ENCODE measurements at places on chromosomes 3 and 15. TPM values are rescaled to one million over a fixed set of nuclear protein-coding genes. Genes with fewer than 3 reads are reported as not detected.

- no peak overlapping the region for H3K4me3 ChIP-seq
- no peaks in the 10 kb centered on the region for H3K36me3 ChIP-seq
- no peak overlapping the region for H3K27ac ChIP-seq
- H3K4me1 ChIP-seq, result peaks cover 6% of the 10 kb centered on the region
- H3K27me3 ChIP-seq, result no peaks in the 10 kb centered on the region
- no peak for DNase-seq
Observed at GRCh38 chr3:106208251-106208650, 339.4 kb upstream of the CBLB start.

DNA sequence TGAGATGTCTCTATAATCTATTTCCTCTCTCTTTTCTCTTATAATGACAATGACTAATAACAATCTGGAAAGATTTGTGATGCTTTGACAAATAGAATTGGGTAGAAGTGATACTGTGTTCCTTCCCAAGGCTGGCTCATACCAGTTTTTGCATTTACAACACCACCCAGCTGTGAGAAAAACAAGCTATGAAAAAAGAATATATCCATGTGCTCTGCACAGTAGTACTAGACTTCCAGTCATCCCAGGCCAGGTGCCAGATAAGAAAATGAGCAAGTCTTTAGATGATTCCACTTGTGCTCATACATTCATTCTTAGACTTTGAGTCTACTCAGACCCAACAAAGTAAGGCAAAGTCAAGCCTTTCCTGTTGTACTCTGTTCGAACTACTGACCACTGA, 350.2 kb upstream of the POU1F1 start:
- no peaks in the 10 kb centered on the region for H3K27me3 ChIP-seq
- DNase-seq, result no peak
- no peaks in the 10 kb centered on the region for H3K4me1 ChIP-seq
- no peak overlapping the region for H3K27ac ChIP-seq
- no peak overlapping the region for H3K4me3 ChIP-seq

DNA sequence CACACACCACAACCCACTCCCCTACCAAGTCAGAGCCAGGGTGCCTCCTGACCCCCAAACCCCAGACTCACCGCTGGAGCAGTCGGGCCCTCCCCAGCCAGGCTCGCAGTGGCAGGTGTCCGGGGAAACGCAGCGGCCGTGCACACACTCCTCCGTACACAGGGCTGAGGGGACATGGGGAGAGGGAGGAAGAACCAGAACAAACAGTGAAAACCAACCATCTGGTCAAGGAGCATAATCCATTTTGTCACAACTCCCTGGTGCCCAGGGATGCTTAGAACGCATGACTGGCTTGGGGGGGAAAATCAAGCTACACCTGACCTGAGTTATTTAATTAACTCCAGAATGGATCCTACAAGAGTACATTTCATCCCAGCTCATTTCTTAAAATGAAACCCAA, 159.2 kb downstream of the MEGF11 start:
- H3K36me3 ChIP-seq, result no peaks in the 10 kb centered on the region
- H3K27me3 ChIP-seq, result no peaks in the 10 kb centered on the region
- no peak for DNase-seq
- no peak overlapping the region for H3K4me3 ChIP-seq

GRCh38 chr3:150333477-150333876, 74.6 kb upstream of the TSC22D2 start:
- DNase-seq, result no peak
- no peaks in the 10 kb centered on the region for H3K4me1 ChIP-seq
- no peak overlapping the region for H3K4me3 ChIP-seq
- H3K27ac ChIP-seq, result no peak overlapping the region

GRCh38 chr15:29708519-29708918, 113.7 kb downstream of the TJP1 start:
- DNase-seq, result no peak
- no peak overlapping the region for H3K4me3 ChIP-seq
- no peak overlapping the region for H3K27ac ChIP-seq
- H3K4me1 ChIP-seq, result no peaks in the 10 kb centered on the region
- no peaks in the 10 kb centered on the region for H3K27me3 ChIP-seq

GRCh38 chr3:172152874-172153273, 113.5 kb downstream of the FNDC3B start:
- peak overlapping the region; percentile 87 for H3K27ac ChIP-seq
- H3K27me3 ChIP-seq, result no peaks in the 10 kb centered on the region
- no peak overlapping the region for H3K4me3 ChIP-seq
- no peak for DNase-seq
- peaks cover 56% of the 10 kb centered on the region for H3K4me1 ChIP-seq
- no peaks in the 10 kb centered on the region for H3K36me3 ChIP-seq

GRCh38 chr15:38307861-38308641, 55.4 kb downstream of the SPRED1 start:
- H3K36me3 ChIP-seq, result peaks cover 3% of the 10 kb centered on the region
- no peaks in the 10 kb centered on the region for H3K27me3 ChIP-seq
- no peak overlapping the region for H3K4me3 ChIP-seq
- peaks cover 3% of the 10 kb centered on the region for H3K4me1 ChIP-seq
- DNase-seq, result no peak

- peak; percentile 84 for DNase-seq
- no peak overlapping the region for H3K4me3 ChIP-seq
- H3K4me1 ChIP-seq, result peaks cover 83% of the 10 kb centered on the region
Observed at GRCh38 chr3:39141171-39141995, 12.0 kb downstream of the CSRNP1 start.

DNA sequence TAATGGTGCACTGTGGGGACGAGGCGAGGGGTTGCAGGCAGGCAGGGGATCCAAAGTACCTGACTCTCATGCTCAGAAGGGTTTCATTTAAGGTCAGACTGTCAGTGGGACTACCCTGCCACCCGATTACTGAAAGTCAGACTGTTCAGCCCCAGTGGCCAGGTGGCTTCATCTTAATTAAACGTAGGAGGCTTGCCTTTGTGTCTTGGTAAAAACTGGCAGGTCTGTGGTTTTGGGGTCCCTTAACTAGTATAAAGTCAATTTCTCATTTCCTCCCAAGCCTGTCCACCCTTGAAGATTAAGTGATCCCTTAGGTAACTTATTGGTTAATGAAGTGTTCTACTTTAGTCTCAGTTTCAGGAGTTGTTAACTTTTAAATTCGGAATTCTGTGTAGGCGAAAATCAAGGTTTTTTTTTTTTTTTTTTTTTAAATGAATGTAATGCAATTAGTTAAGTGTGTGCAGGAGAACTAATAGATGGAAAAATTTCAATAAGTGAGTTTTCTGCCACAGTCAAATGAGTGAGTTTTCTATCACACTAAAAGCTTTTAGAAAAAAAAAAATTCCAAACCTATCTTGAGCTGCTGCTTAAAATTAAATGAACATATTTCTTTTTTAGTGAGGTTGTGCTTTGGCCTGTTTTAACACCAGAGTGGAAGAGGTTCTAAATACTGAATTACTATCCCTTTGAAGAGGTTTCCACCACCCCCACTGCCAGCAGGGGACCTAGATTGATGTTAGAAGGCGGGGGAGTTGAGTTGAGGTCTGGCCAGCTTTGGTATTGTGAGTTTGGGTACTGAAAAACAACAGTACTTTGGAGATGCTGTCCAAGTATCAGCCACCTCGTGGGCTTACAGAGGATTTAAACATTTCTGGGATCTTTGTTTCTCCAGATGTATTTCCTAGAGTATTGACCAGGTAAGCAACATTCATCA, 15.2 kb downstream of the ITPR1 start:
- no peaks in the 10 kb centered on the region for H3K27me3 ChIP-seq
- peaks cover 14% of the 10 kb centered on the region for H3K4me1 ChIP-seq
- no peak overlapping the region for H3K27ac ChIP-seq

DNA sequence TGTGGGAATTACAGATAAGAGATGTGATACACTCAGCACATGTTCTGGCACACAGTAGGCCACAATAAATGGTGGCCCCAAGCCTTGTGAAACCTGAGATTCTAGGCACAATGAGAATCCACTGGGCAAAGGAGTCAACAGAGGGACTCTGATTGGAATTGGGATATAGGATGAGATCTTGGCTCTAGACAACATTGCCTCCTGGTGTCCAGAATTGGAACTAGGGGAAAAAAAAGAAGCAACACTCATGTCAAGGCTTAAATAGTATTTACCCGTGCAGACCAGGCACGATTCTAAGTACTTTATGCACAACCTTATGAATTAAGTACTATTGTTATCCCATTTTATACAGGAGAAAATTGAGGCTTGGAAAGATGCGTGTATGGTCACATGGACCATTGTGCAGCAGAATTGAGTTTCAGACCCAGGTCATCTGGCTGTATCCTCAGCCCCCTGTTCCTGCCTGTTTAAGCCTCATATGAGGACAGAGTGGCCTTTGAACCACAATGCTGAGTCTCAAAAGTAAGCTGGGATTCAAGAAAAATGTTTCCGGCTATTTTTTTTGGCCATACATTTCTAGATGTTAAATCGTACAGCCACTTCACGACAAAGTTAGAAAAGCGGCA, 124.8 kb downstream of the SV2B start:
- H3K27me3 ChIP-seq, result no peaks in the 10 kb centered on the region
- no peak overlapping the region for H3K4me3 ChIP-seq
- H3K27ac ChIP-seq, result no peak overlapping the region
- DNase-seq, result no peak
- no peaks in the 10 kb centered on the region for H3K4me1 ChIP-seq

- H3K4me3 ChIP-seq, result no peak overlapping the region
- H3K4me1 ChIP-seq, result peaks cover 12% of the 10 kb centered on the region
- no peak for DNase-seq
- no peaks in the 10 kb centered on the region for H3K36me3 ChIP-seq
- no peak overlapping the region for H3K27ac ChIP-seq
Observed at GRCh38 chr3:66297900-66298299, 77.1 kb downstream of the SLC25A26 start.

GRCh38 chr15:39700375-39700700, 82.3 kb downstream of the FSIP1 start:
- no peak overlapping the region for H3K27ac ChIP-seq
- no peaks in the 10 kb centered on the region for H3K27me3 ChIP-seq
- no peak overlapping the region for H3K4me3 ChIP-seq
- DNase-seq, result no peak
- no peaks in the 10 kb centered on the region for H3K4me1 ChIP-seq

- H3K27me3 ChIP-seq, result no peaks in the 10 kb centered on the region
- no peak for DNase-seq
- no peaks in the 10 kb centered on the region for H3K36me3 ChIP-seq
- H3K27ac ChIP-seq, result peak overlapping the region; percentile 88
- H3K4me3 ChIP-seq, result peak overlapping the region; percentile 74
Observed at GRCh38 chr15:55319537-55320237, 665 bp downstream of the PIGB start.

DNA sequence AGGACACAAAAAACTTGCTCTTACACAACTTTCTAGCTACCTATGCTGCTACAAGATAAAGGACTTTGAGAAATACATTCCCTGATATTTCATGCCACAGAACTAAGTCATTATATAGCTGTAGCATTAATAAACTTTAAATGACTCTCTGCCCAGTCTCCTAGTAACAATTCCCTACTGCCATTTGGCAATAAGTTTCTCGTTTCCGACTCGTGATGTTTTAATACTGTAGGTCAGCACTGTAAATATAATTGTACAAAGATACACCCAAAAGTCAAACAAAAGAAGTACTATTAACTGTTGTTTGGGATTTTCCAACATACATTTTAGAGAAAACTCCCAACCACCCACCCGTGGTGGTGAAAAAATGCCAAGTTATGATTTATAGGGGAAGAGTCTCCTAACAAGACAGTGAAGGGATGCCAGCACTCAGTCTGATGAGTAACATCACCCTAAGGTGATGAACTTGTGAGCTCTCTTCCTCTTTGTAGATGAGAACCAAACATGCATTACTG, 132.2 kb downstream of the DUT start:
- no peaks in the 10 kb centered on the region for H3K4me1 ChIP-seq
- DNase-seq, result no peak
- no peak overlapping the region for H3K4me3 ChIP-seq
- H3K36me3 ChIP-seq, result peaks cover 36% of the 10 kb centered on the region
- H3K27ac ChIP-seq, result no peak overlapping the region

- no peak overlapping the region for H3K4me3 ChIP-seq
- no peak overlapping the region for H3K27ac ChIP-seq
- peaks cover 5% of the 10 kb centered on the region for H3K4me1 ChIP-seq
- H3K36me3 ChIP-seq, result no peaks in the 10 kb centered on the region
Observed at GRCh38 chr3:17322106-17322793, 420.2 kb downstream of the TBC1D5 start.

DNA sequence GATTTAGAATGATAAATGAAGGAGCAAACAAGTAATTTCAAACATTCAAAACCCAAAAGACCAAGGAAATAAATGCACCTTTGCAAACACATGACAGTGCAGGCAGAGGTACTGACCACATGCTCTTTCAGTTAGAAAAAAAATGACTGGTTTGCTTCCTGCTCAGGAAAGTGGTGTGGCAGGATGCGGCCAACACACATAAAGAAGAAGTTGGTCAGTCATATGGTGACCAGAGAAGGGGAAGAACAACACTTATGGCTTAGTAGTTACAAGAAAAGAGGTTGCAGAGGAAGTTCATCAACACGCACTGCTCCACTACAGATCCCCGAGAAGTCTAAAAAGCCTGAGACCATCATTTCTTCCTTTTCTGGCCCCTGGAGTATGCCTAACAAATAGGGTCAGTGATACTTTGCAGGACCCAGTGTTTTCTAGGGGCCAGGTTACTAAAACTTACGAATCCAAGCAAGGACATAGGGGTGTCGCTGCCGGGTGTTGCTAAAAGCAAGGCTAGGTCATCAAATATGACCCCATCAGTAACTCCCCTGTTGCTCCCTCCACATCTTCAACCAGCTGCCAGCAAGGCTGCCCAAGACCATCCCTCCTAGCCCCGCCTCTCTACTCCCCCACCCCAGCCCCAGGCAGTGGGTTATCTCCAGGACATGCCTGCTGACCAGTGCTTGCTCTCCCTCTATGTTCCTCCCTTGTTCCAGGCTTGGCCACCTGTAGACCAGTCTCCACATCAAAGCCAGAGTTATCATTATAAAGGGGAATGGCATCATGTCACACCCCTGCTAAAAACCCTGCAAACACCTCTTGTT, 11.2 kb downstream of the ATP8B4 start:
- DNase-seq, result peak; percentile 70
- peak overlapping the region; percentile 82 for H3K27ac ChIP-seq
- H3K4me1 ChIP-seq, result peaks cover 16% of the 10 kb centered on the region

DNA sequence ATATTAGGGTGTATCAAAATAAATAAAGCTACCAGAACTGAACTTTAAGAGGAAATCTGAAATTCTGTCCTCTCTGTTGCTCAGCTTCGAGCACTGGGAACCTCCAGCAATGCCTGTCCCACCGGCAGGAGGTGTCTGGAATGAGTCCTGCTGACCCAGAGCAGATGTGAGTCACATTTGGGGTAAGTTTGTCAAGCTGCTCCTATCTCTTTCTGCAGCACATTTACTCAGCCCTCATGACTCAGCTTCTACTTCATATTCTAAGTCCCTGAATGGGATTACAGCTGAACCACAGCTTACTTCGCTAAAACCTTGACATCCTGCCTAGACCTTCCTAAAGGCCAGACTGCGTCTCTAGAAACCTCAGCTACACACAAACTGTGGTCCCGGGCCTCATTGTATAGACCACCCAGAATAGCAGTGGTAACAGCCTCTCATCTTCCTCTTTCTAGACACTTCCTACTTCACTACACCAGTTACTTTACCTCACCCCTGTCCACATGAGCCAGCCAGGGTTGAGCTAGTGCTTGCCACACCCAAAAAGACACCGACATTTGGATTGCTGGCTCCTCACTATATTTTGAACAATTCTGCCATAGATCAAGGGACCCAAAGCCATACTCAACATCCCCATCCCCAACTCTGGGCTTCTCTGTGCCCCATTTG, 109.6 kb upstream of the TMCO5A start:
- H3K27ac ChIP-seq, result no peak overlapping the region
- no peak for DNase-seq
- no peaks in the 10 kb centered on the region for H3K27me3 ChIP-seq
- H3K4me3 ChIP-seq, result no peak overlapping the region

The THAP10 gene
- 2.1 TPM for total RNA-seq

The ABI3BP gene
- total RNA-seq, result 91.1 TPM

The GPR62 gene
- not detected for total RNA-seq

The RHOA gene
- 494 TPM for total RNA-seq

The GOLGA8S gene
- total RNA-seq, result not detected
